ENCODE measurements at places on chromosomes 3 and 15. TPM values are rescaled to one million over a fixed set of nuclear protein-coding genes. Genes with fewer than 3 reads are reported as not detected.

DNA sequence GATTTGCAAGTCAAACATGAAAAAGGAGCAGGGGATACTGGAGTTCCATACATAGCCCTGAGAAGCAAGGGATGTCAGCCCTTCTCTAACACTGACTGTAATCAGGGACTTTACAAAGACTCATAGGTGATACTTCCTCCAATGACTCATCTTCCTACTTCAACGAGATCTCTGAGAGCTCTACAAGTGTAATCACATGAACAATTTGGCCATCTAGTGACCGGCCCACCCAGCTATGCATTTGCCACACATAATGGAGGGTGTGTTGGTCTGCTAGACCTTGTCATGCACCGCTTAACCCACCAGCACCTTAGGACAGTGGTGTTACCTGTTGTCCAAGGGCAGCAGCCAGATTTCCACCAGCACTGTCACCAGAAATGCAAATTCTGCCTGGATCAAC, 75.3 kb downstream of the NCEH1 start:
- DNase-seq = peak; percentile 43

DNA sequence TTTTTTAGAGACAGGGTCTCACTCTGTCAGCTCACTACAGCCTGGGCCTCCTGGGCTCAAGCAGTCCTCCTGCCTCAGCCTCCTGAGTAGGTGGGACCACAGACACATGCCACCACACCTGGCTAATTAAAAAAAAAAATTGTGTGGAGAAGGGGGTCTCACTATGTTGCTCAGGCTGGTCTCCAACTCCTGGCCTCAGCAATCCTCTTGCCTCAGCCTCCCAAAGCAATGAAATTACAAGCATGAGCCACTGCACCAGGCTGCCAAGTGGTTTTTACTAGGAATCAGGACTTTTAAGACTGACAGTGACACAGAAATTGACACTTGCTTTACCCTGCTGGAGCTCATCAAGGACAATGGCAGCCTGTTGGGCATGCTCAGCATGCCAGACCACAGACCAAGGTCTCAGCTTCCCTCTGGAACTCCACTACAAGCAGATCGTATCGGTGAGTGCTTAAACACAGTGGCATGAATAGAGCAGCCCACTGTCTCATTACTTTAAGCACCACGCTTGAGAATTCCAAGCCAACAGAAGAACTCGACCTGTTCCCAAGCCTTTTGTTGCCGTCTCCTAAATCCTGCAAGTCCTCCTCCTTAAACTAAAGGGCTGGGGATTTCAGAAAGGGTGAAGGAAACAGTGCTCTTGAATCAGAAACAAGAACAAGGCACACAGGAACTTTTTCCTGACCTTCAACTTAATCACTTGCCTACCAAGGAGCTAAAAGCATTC, 41.4 kb downstream of the EOMES start:
- no peak for DNase-seq

GXYLT2 gene
- 1.5 TPM for total RNA-seq

VILL gene
- 3.7 TPM for total RNA-seq

UBA5 gene
- total RNA-seq = 33.6 TPM
